ENCODE measurements at places on chromosomes 3 and 15.

GRCh38 chr15:77495838-77496596 lies 75.3 kb downstream of the HMG20A start:
- DNase-seq: no peak

- no peak for DNase-seq
These were observed 38.6 kb upstream of the NANOGP8 start for GRCh38 chr15:35123743-35124142.

GRCh38 chr15:59276225-59277178 lies 69.9 kb downstream of the LDHAL6B start:
- no peak for DNase-seq

DNA sequence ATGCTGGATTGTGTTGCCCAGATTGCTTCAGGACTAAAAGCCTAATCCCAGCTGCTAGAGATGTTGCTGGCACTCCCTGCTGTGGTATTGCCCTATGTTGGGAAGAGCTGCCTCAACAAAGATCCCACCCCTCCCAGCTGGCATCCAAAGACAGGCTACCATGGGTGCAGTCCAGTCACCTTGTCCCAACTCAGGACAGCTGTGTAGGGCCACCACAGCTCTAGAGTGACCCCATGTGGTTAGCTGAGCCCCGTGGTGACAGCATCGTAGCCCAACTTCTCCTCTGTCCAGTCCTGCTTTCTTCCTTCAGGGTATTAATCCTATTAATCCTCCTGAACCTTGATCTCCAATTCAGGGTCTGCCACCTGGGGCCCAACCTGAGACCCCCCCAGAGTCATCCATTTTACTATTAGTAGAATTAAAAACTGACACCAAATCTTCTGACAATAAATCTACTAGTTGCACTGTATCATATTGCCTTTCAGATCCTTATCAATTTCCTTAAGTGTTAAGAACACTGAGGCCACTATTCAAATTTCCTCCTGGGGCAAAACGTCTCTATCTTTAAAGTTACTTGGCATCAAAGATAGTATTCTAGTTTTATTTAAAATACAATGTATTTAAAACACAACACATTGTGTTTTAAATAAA lies 83.5 kb downstream of the AQP9 start:
- no peak for DNase-seq

GRCh38 chr15:45790325-45790943 lies 155.6 kb downstream of the SQOR start:
- DNase-seq: no peak

- no peak for DNase-seq
These were observed 127.9 kb downstream of the MYRIP start for GRCh38 chr3:39937315-39937714.

All from activated CD8-positive, alpha-beta memory T cell treated with anti-CD3 and anti-CD28 coated beads for 4 hours (primary cell).